ENCODE measurements at places on chromosomes 12 and 14.

- DNase-seq = peak; percentile 4
Observed at GRCh38 chr12:42213023-42213422, 25.0 kb downstream of the YAF2 start.

DNA sequence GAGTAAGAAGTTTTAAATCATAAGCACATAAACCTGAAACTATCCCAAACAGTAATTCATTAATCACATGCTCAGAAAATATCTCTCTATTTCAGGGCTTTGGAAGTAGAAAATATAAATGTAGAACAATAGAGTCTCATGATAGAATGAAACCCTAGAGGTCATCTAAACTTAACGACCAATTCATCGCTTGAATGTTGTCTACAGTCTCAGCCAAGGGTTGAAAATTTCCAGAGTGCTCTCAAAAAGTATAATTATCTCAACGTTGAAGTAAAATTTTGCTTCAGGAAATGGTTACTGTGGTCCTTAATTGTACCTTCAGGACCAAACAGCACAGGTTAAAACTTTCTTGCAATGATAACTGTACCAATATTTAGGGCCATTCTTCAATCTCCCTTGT lies 1053.6 kb upstream of the SEL1L start:
- no peak for DNase-seq

GRCh38 chr12:17333287-17333686 lies 727.3 kb upstream of the LMO3 start:
- DNase-seq = no peak

DNA sequence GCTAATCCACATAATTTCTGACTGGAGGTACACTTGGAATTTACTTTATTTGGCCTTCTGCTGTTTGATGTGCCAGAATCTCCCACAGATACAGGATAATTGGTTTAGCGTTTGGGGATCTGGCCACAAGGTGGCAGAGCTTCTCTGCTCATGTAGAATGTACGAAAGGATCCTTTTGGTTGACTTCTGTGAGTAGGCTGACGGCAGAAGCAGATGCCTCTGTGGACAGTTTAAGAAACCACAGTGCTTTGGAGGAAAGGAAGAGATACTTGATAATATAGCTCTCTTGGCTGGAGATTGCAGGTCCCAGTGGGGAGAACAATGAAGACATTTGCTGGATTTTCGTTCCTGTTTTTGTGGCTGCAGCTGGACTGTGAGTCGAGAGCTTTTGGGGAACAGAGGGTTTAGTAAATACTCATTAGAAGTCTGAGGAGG lies 75.3 kb upstream of the OR4E1 start:
- DNase-seq = peak; percentile 12

GRCh38 chr12:42945927-42946326 lies 356.4 kb upstream of the PRICKLE1 start:
- no peak for DNase-seq
